ENCODE measurements at places on chromosomes 11 and 22.
A peak's percentile ranks its signal among the peaks of the same experiment; 100 is the strongest.

DNA sequence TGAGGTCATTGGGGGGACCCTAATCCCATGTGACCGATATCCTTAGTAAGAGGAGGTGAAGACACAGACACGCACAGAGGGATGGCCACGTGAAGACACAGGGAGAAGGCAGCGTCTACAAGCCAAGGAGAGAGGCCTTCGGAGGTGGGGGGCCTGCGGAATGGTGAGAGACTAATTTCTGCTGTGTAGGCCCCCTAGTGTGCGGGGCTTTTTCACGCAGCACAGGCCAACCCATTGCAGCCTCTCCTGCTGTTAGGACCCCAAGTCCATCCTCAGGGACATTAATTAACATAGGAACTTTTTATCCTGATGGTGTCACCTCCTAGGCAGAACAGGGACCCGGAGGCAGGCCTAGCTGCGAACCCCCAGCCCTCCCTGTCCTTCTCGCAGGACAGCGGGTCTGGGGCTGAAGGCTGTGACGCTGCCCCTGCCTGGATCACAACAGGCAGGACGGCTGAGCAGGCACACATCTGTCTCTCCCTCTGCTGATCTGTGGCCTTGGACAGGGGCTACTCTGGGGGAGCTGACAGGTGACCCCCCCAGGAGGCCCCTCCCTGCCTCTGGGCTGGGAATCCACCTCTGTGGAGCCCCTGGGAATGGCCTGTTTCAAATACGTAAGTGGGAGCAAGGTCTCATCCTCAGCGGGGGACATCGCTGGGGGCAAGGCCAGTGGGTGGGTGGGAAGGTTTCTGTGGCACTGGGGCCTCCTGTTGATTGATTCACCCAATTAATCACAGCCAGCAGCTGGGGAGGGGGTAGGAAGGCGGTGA is 7.9 kb downstream of the ASCL2 start:
- no peak for DNase-seq

DNA sequence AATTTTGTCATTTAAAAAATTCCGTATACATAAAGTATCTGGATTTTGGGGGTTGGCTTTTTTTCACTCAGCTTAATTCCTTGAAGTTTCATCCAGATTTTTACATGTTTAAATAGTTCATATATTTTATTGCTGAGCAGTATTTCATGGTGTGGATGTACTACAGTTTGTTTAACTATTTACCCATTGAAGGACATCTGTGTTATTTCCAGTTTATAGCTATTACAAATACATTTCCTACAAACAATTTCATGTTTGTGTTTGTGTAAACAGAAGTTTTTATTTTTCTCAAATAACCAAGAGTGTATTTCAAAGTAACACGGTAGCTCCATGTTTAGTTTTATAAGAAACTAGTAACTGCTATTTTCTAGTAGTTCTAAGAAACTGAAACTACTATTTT is 299.7 kb upstream of the ANO3 start:
- DNase-seq: no peak

GRCh38 chr11:47587723-47588326 is 1.3 kb downstream of the FAM180B start:
- no peak for DNase-seq

GRCh38 chr22:43113526-43114251 is 3.1 kb downstream of the BIK start:
- DNase-seq: no peak

DNA sequence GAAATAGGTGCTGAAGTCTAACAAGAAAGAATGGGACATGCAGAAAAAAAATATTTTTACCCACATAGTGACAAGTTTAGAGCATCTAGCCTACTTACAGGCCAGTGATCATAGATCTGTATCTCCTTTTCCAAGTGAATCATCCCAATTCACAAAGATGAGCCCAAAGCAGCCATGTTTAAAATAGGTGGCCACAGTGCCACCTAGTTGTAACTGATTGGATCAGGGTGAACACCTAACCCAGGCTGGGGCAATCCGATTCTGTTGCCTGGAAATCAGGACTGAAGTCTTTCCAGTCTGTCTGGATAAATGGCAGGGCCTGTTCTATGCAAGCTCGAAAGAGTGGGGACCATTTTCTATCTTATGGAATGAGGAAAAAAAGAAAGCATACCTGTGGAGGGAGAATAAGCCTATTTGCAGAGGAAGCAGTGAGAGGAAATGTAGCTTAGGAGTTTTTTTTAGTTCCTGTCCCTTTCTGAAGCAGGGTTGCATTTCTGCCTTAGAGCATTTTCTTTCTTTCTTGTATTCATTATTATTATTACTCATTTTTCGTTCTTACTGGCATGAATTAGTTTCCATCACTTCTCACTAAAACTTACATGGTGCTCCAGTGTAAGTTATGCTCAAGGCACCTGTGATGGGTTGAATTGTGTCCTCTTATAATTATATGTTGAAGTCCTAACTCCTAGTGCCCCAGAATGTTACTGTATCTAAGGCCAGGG is 113.2 kb upstream of the RAG2 start:
- DNase-seq: no peak

DNA sequence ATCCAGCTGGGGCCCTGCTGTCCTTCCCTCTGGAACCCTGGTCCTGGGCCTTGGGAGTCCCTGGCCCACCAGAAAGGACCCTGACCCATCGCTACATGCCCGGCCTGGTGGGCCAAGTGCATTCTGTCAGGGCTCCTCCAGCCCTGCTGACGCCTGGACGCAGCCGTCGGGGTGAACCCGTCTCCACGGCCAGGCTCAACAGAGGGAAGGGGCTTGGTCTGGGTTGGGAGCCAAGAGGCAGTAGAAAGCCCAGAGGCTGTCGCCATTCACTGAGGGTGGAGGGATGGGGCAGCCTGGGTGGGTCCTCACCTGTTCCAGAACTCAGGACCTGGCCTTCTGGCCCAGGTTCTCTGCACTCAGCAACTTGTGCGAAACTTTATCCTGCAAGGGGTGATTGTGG is 39.0 kb downstream of the TOLLIP start:
- no peak for DNase-seq

DNA sequence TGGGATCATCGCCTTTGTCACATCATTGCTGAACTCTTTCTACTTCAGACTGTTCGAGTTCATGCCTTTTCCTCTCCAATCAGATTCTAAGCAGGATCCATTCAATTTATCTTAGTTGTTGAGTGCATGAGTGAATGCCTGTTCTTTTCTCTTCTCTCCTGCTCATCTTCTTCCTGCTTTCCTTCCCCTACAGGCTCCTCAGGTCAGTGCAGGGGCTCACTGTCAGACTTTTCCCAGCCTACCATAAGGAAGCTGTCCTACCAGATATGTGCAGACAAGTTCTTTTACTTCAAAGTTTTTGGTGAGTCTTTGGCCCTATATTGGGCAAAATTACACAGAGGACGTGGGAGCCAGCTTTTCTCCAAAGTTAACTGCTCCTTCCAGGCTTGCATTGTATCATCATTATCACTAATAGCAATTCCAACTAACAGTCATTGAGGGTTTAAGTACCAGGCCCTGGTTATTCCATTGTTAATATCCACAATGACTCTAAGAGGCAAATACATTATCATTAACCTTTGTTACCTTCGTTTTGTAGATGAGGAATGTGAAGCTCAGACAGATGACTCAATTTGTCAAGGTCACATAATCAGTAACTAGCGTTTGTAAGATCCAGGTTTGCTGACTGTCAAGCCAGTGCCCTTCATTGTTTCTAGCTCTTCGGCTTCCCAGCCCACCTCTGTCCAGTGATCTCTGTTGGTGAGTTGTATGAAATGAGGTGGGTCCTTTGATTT is 30.4 kb downstream of the OR6Q1 start:
- DNase-seq: no peak

- DNase-seq: no peak
Observed at GRCh38 chr11:37352485-37352884, 754.4 kb upstream of the RAG2 start.

DNA sequence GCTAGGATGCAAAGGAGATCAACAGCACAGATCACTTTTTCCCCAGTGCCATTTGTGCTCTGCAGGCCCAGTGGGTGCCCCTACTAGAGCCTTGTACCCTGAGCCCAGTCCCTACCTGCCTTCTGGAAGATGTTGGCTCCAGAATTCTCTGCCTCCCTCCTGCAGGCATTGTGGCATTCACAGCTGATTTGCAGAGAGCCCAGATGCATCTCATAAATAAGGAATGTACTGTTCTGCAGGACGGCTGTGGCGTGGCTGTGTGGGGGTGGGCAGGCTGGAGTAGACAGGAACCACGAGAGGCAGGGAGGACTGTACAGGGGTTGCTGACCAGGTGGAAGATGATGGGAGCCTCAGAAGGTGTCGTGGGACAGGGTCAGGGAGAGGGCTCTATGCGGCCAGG is 11.2 kb upstream of the MIAT start:
- no peak for DNase-seq

GRCh38 chr11:35525501-35526175 is at the start of gene PAMR1:
Gene PAMR1, minus strand, starts transcription at chr11:35525616. Its CDS starts 31 bp downstream, at chr11:35525585.
- DNase-seq: no peak

- DNase-seq: no peak
Observed at GRCh38 chr11:73280626-73281025, 8.5 kb downstream of the P2RY6 start.

- no peak for DNase-seq
Observed at GRCh38 chr22:41648432-41648831, 27.3 kb downstream of the XRCC6 start.

DNA sequence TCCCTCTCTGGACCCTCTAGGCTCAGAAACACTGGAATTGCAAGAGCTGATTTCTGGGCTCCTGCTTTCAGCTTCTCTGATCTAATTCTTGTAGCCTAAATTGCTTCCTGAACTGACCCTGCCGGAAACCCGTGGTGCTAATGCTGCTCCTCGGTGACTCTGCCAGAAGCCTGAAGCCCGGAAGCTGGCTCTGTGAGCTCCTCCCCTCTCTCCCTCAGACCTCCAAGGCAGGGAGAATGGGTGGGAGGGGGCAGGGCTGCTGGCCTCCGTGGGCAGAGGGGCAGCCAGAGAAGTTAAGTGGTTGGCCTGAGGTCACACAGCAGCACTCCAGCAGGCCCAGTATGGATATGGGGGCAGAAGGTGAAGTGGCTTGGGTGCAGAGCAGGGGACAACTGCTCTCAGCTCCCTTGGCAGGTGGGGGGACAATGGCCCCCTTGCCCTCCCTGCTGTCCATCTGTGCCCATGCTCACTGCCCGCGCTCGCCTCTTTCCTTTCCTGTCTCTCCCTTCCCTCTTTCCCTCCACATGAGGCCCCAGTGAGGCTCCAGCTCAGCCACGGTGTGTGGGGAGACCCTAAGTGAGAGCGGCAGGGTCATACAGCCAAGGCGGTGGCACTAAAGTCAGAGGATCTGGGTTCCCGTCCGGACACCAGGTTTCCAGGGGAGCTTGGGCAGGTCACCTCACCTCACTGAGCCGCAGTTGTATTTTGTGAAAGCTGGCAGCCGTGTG is 16.2 kb downstream of the CAPN5 start:
- no peak for DNase-seq

GRCh38 chr11:110279881-110280280 is 16.5 kb downstream of the RDX start:
- DNase-seq: no peak

DNA sequence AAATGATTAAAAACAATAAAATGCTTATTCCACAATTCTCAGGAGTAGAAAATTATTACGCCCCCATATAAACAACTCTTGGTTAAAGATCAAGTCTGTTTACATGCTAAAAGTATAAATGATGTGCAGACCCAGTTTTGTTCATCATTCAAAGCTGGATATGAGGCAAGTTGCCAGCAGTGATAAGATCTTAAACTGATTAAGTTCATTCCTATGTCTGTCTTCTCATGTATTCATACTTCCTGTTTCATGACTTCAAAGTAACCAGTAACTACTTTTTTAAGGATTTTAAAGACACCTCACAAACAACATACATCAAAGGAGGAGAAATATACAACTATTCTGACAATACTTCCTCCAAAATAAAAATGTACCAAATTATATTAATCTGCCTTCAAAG is 55.0 kb upstream of the ARHGAP32 start:
- DNase-seq: no peak

DNA sequence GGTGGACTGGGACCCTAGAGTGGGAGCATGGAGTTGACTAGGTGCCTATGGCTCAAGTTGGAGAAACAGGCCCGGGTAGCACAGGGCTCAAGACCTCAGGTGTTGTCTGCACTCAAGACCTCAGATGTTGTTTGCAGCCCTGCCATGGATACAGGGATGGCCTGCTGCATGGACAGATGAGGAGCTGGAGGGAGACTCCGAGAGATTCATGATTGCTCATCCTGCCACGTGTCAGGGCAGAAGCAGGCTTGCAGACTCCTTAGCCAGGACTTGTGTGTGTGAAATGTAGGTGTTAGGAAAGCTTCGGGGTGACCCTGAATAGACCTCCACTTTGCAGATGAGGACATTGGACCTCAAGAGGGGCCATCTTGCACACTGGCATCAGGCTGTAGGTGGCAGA is 921 bp downstream of the CCDC116 start:
- DNase-seq: no peak

GRCh38 chr11:70472240-70472639 is 73.9 kb downstream of the CTTN start:
- no peak for DNase-seq

DNA sequence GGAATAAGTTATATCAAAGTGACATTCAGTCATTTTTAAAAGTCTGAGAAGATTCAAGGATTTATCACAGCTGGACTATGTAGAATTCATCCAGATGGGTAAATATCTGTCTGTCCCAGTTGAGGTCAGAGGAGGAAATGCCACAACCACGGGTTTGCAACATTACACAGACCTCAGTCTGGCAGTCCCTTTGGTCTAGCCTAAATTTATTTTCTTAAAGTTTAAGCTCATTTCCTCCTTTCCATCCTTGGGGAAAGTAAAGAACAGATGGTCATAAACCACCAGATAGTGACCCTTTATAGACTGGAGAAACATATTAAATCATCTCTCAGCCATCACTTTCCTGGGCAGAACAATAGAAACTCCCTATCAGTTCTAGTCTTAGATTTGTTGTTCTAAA is 238.4 kb upstream of the DDI1 start:
- no peak for DNase-seq

DNA sequence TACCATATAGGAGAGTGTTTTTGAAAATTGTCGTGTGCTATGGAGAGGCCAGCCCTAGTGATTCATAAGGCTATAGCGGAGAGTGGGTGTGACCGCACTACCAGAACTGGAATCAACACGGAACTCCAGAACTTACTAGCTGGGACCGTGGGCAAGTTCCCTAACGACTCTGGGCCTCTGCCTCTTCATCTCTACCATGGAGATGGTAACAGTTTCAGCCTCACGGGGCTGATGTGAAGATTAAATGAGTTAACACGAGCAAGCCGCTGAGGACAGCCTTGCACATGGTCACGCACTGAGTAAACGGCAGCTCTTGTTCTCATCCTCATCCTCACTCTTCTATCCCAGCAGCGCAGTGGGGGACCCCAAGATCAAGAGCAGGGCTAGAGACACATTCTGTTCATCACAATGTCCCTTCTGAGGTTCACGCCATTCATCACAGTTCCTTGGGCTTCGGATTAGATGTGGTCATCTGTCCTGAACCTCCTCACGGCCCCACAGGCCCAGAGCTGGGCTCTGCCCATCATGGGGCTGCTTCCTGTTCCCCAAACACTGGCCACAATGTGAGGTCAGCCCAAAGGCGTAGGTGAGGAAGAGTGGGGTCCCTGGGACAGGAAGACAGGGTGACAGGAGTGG is 47.2 kb upstream of the CD5 start:
- no peak for DNase-seq

DNA sequence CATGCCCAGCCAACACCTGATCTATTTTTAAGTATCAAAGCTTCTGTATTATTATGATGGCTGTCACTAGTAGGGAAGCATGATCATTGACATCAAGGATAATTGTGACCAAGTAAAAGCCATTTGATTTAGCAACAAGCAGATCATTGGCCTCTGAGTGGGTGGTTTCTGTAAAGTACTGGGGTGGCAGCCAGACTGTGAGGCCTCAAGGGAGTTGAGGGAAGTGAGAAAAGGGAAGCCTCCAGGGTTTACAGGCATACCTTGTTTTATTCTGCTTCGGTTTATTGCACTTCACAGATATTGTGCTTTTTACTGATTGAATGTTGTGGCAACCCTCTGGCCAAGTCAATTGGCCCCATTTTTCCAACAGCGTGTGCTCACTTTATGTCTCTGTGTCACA is 60.1 kb downstream of the PRR5L start:
- DNase-seq: peak; percentile 25
